ENCODE measurements at places on chromosomes 12 and 14.

GRCh38 chr14:100078997-100079725 lies 13.9 kb downstream of the EVL start:
- peak; percentile 84 for DNase-seq

GRCh38 chr12:114901316-114901715 lies 217.3 kb upstream of the TBX3 start:
- no peak for DNase-seq

DNA sequence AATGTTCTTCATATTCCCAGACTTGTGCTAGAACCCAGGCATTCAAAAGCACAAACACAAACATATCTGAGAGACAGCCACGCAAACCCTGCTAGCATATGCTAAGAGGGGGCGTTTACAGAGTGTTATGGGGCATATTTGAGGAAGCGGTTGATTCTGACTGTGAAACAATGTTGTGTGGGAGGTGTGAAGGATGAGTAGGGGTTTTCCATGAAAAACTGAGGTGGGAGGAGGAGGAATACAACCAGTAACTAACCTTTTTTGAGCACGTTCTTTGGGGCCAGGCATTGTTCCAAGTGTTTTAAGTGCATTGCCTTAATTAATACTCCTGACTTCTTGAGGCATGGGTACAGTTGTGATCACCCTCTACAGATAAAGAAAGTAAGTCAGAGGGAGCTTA lies 499.5 kb downstream of the AACS start:
- no peak for DNase-seq

DNA sequence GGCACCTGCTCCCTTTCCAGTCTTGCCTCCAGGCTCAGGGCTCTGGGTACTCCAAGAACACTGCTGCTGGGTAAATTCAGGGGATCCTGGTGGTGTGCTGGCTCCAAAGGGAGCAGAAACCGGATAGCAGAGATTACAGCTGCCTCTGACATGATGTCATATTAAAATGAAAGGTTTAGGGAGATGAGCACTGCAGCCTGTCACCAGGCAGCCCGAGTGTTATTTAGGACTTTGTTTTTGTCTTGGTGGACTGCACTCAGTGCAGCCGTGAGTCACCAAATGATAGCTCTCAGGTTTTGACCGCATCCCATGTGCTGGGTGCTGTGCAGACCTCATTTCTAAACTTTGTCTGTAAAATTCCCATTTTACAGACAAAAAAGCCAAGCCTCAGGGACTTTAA lies 266.0 kb upstream of the CRY1 start:
- peak; percentile 66 for DNase-seq

DNA sequence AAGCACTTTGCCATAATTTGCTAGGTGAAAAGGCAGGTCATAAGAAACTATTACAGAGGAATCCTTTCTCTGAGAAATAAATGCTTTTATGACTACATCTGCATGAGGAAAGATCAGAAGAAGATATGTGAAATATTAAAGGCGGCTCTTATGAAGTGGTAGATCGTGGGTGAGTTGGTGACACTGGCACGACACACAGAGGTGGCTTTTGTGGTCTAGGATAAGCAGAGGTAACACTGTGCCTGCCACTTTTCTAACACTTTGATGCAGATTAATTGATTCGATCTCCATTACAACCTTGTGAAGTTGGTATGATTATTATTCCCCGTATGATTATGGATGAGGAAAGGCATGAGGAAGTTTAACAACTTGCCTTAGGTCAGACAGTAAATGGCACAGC lies 60.0 kb upstream of the ELK3 start:
- DNase-seq: no peak

- peak; percentile 62 for DNase-seq
Measured at GRCh38 chr12:121925358-121925695, 6.9 kb downstream of the CFAP251 start.

- no peak for DNase-seq
Measured at GRCh38 chr12:106522708-106523107, 60.1 kb upstream of the RFX4 start.

DNA sequence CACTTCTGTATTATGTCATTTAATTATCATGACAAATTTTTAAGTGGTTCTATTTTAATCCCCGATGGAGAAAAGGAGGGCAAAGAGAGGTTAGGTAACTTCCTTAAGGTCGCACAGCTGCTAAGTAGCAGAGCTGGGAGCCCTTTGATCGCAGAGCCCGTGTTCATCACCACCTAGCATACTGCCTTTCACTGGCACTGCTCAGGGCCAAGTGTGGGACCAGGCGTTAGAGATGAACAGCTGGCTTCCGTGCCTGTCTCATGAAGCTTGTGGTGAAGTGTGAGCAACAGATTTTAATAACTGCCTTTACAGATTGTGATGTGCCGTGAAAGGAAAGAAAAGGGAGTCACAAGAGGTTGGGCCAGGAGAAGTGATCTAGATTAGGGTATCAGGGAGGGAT lies 273.6 kb downstream of the AKAP6 start:
- no peak for DNase-seq
